ENCODE measurements at places on chromosomes 11 and 22. TPM values are rescaled to one million over a fixed set of nuclear protein-coding genes. Genes with fewer than 3 reads are reported as not detected.
A peak's percentile ranks its signal among the peaks of the same experiment; 100 is the strongest.

ANO9 gene
- total RNA-seq, result not detected

POU2F3 gene
- not detected for total RNA-seq

OR5A1 gene
- total RNA-seq, result not detected

CYP2R1 gene
- 4.0 TPM for total RNA-seq

PYGM gene
- 0.02 TPM for total RNA-seq

GRCh38 chr11:129298988-129299387 is 76.7 kb upstream of the BARX2 start:
- peak; percentile 83 for DNase-seq

- DNase-seq, result no peak
Observed at GRCh38 chr11:106321601-106322000, 244.1 kb downstream of the AASDHPPT start.

GRCh38 chr11:67285541-67286498 is 3.3 kb upstream of the ANKRD13D start:
- no peak for DNase-seq

DNA sequence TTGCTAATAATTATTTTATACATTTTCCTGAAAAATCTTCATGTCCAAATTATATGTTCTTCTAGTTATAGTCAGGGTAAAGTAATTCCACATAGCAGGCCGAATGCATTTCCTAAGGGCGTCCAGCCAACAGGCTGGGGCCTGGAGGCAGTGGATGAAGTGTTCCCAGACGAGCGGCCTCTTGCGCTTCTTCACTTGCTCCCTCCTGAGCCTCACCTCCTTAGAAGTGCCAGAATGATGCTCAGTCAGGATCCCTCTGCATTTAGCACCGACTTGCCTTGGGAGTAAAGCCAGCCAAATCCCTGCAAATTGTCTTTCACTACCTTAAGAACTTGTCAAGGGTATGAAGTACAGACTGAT is 1.5 kb downstream of the OLFML1 start:
- no peak for DNase-seq

DNA sequence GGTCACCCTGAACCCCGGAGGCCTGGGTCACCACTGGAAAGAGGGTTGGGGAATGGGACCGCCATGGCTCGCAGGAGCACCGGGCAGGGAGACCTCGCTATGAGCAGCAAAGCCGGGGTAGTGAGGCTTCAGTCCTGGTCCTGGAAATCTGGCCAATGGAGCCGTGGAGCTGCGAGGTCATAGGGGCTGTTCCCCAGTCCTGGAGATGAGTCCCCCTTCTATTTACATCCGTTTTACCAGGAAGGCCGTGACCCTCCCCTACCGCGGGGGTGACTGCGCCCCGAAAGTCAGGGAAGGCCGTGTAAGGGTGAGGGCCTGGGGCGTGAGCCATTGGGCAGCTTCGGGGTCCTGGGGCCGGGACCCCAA is 449 bp downstream of the PIDD1 start:
- DNase-seq, result no peak

GRCh38 chr22:33853200-33854097 is 66.8 kb downstream of the LARGE1 start:
- DNase-seq, result peak; percentile 68

- no peak for DNase-seq
Observed at GRCh38 chr11:123560006-123560405, 94.4 kb downstream of the SCN3B start.

DNA sequence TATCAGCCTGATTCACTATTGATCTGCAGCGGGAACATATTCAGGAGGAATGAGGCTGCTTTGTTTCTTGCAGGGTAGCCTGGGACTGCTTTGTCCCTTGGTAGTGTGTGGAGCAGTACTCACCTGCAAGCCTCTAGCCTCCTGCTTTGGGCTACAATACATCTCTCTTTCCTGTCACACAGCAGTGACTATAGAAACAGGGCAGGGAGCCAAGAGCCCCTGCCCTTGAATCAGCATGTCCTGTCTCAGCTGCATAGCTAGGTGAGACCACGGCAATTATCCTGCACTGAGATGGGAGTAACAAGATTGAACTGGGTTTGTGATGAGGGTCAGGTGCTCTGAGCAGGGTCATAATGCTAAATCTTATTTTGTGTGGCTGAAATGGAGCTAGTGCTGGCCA is 191.9 kb downstream of the NELL1 start:
- DNase-seq, result no peak

DNA sequence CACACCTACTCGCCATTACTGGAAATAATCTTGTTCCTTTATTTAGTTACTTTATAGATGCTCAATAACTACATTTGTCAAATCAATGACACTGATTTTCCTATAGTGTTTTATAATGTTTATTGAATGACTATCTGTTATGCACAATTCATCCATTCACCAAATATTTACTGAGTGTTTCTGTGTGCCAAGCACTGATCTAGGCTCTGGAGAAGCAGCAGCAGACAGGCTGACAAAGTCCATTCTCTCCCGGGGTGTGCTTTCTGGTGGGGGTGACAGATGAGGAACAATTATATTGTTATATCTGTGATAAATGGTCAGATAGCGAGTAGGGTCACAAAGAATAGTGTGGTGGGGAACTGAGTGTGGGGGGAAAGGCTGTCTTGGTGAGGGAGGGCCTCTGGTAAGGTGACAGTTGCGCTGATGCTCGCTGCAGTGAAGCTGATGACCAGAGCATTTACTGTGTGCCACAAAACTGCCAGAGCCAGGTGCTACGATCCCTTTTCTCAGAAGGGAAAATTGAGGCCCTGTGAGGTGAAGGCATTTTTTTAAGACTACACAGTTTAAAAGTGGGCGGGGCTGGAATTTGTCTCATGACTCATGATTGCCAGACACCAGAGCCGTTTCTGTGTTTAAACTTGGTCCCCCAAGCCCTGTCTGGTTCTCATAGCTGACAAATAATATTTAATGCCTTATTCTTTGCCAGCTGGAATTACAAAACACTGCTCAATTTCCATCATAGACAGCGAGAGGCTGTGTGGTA is 10.2 kb downstream of the PACS1 start:
- DNase-seq, result peak; percentile 68

DNA sequence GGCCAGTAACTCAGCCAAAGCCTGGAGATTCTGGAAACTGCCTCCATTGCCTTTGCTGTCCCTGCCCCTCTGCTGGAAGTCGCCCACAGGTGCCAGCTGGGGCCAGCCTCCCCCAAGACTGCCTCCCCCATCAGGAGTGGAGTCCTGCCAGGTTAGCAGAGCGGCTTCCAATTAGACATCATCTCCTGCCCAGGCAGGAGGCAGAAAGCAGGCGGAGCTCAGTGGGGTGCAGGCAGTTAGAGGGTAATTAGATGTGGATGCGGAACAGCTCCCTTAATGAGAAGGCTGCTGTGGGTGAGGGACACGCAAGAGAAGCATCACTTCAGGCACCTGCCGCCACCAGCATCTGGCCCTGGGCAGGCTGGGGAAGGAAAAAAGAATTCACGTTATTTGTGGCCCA is 90.9 kb upstream of the TP53I11 start:
- no peak for DNase-seq

DNA sequence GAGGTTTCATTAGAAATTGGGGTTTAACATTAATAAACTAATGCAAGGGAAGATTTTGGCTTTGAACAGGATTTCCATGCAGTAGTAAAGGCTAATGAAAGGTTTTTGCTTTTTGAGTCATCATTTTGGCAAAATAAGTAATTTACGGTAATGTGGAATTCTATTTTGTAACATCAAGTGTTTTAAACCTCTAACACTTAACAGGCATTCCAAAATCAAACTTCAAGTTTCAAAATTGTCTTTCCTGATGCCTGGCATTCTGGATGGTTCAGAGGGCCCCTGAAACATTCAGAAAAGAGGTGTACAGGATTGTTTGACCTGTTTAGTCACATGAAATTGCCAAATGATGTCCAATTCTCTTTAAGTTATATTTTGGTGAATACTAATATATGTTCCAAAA is 90.4 kb upstream of the GNAZ start:
- no peak for DNase-seq

DNA sequence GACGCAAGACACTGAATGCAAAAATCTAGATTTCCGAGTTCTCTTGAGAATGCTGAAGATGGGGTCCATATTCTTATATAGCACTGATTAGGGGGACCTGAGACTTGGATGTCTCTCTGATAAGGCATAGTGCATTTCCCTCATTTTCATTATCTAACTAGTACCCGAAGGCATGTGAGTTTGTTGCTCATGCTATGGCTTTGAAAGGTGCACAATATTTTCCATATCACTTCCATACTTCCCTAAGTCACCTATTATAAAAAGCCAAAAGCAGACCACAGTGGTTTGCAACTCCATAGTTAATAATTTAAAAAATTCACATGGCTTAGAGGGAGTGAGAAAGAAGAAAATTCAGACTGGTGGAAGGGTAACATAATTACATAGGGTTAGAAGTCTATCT is 1.7 kb downstream of the BTBD10 start:
- no peak for DNase-seq

Data from HT1080 (cell line).